ENCODE measurements at places on chromosomes 2 and 18. TPM values are rescaled to one million over a fixed set of nuclear protein-coding genes. Genes with fewer than 3 reads are reported as not detected.
A peak's percentile ranks its signal among the peaks of the same experiment; 100 is the strongest.

Gene CRYBA2
- total RNA-seq, result not detected

Gene GKN1
- not detected for total RNA-seq

Gene AQP12B
- 0.15 TPM for total RNA-seq

Gene CACNB4
- total RNA-seq, result 8.1 TPM

Gene HS6ST1
- 27.1 TPM for total RNA-seq

Gene SCYGR2
- not detected for total RNA-seq

GRCh38 chr2:165872101-165872791, 78.2 kb upstream of the GALNT3 start:
- DNase-seq, result no peak

DNA sequence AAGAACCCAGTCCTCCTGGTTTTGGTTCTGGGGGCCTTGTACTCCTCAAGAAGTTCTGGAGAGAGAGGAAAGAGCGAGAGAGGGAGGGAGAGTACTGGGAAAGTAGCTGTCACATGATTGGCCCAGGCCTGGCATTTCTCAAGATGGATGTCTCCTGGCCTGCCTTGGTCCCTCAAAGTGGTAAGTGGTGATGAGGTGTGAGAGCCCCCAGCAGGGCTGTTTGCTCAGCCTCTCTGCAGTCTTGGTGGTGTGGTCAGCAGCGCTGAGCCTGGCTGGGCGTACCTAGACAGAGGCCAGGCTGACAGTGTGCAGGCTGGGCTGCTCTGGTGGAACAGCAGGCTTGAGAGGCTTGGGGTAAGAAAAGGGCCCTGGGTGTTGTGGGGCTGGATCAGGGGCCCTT, 2.5 kb downstream of the SPEG start:
- DNase-seq, result peak; percentile 74

DNA sequence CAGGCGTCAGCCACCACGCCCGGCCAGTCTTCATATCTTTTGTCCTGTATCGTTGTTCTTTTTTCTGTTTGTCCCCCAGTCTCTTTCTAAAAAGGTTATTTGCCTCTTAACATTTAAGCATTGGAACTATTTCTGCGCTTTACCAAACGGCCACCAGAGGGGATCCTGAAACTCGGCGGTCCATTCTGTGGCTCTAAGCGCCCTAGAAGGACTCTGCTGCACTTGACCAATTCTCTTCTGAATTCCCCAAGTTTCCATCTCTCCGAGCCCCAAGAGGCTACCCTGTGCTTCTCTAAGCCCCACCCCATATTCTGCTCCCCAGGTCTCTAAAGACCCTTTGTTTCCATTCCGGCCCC, 33.1 kb upstream of the REG3G start:
- DNase-seq, result no peak

GRCh38 chr2:84449055-84449454, 10.0 kb downstream of the SUCLG1 start:
- DNase-seq, result no peak

- DNase-seq, result no peak
Observed at GRCh38 chr2:182316950-182317349, 109.9 kb downstream of the PDE1A start.

DNA sequence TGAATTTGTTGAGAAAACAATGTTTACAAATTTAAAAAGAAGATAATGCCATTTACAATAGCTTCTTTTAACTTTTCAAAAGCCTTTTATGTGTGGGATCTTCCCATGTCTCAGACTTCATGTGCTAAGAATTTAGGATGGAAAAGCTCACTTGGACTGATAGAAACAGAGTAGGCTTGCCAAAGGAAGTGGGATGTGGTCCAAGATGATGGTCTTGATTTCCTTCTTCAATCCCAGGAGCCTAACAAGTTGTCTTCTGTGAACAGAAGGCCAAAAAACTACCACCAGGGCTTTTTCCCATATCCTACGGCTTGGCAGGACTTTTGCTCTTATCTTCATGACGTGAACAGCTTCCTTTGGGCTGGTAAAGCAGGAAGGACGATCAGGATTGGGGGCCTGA, 9.5 kb downstream of the CXCR4 start:
- no peak for DNase-seq

DNA sequence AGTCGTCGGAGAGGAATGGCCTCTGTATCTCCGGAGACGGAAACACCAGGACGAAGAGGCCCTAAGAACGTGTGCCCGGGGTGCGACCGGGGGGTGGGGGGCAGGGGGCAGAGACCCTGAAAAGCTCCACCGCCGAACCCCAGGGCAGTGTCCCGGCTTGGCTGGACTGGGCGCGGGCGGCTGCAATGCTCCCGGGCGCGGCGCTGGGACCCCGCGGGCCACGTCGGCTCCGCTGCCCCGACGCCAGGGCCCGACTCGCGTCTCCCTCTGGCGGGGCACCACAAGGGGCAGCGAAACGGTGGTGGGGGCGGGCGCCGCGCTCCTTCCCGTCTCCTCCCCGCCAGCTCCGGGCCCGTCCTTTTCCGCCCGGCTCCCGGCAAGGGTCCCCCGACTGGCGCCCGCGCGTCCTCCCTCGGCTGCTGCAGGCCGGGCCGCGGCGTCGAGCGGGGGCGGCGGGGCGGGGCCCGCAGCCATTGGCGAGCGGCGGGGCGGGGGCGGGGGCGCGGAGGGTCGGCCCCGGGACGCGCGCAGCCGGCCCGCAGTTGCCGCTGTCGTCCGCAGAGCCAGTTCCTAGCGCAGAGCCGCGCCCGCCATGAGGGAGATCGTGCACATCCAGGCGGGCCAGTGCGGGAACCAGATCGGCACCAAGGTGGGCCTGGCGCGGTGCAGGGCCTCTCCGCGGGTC, at the start of gene TUBB6:
Gene TUBB6, plus strand, starts transcription at position 541 of the 685 bp plus-strand sequence. Its CDS starts 52 bp downstream, at position 593.
- peak; percentile 85 for DNase-seq

GRCh38 chr2:206201075-206201848, 41.6 kb downstream of the EEF1B2 start:
- no peak for DNase-seq

GRCh38 chr2:23350041-23350791, 34.8 kb upstream of the KLHL29 start:
- DNase-seq, result no peak

DNA sequence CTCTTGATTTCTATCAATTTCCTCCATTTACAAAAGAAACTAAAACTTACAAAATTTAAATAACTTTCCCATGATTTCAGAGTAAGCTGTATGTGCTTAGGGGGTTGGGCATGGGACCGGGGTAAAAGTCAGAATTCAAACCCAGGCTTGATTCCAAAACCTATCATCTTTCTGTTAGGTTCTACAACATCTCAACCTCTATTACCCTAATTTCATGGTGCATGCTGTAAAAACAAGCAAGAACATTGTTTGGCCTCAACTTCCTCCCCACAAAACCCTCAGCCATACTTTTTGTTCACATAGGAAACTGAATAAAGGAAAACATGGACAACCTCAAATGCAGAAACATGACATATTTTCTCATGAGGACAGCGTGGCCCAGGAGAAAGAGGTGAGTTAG, 59.3 kb downstream of the RDH14 start:
- no peak for DNase-seq

DNA sequence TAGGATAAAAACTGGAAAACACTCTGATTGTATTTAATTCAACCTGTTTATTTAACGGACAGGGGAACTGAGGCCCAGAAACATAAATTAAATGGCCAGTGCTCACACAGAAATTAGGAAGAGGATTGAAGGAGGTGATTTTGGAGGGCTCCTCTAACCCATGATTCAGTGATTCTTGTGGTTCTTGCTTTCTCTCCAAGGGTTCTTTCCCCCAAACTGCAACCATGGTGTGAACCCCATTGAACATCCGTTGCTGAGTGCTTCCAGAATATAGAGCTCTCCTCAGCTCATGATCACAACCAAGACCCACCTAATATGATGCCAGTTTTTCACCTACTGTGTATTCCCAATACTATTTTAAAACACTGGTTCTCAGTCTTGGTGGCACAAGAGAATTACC, 41.4 kb downstream of the BMP10 start:
- no peak for DNase-seq

GRCh38 chr2:67899187-67899586, 163.6 kb downstream of the C1D start:
- no peak for DNase-seq

DNA sequence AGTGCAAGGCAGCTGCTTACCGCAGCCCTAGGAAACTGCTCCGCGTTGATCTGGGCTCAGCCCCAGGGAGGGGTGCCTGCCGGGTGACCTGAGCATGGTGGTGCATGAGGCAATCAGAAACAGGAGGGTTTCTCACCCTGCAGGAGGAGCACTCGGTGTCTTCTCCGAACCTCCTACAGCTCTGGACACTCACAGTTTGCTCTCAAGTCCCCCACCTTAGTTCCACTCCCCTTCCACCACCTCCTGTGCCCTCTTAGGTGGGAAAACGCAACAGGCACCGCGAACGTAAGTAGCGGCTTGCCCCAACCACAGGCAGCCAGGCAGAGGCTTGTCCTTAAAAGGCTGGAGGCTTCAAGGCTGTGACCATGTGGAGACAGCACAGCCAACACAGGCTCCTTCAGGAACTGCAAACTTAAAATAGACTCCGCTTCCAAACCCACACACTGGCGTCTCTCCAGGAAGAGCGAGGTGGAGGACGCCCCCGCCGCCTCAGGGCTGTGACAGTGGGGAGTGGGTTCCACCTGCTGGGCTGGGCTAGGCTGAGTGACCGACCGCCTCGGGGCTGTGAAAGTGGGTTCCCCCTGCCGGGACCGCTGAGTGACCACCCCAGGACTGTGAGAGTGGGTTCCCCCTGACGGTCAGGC, 71.6 kb downstream of the NDUFA10 start:
- DNase-seq, result no peak

DNA sequence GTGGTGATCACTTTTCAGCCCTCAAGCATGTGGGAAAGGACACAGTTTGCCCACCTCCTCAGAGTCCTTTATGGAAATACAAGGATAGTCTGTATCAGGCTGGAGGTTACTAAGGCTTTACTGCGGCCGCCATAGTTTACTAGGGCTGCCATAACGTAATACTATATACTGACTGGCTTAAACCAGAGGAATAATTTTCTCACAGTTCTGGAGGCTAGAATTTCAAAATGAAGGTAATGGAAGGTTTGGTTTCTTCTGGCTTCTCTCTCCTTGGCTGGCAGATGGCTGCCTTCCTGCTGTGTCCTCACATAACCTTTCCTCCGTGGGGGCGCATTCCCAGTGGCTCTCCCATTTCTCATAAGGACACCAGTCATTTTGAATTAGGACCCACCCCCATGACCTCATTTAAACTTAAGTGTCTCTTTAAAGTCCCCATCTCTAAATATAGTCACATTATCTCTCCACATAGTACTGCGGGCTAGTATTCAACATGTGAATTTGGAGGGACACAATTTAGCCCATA, 12.5 kb upstream of the ATIC start:
- no peak for DNase-seq

DNA sequence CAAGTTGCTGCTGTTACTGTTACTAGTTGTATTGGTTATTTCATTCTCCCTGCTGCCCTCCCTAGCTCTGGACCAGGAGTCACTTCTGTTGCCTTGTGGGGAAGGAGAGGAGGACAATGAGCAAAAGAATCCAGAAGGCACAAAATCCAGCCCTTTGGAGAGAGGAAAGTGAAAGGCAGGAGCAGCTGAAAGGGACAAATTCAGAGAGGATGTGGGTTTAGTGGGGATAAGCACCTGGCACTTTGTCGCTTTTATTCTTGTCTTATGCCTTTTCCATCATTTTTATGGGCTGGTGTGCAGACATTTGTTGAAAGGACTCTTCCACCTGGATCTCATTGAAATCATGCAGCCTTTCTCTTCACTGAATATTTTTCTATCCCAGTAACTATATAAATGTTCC, 24.3 kb upstream of the LTBP1 start:
- no peak for DNase-seq

DNA sequence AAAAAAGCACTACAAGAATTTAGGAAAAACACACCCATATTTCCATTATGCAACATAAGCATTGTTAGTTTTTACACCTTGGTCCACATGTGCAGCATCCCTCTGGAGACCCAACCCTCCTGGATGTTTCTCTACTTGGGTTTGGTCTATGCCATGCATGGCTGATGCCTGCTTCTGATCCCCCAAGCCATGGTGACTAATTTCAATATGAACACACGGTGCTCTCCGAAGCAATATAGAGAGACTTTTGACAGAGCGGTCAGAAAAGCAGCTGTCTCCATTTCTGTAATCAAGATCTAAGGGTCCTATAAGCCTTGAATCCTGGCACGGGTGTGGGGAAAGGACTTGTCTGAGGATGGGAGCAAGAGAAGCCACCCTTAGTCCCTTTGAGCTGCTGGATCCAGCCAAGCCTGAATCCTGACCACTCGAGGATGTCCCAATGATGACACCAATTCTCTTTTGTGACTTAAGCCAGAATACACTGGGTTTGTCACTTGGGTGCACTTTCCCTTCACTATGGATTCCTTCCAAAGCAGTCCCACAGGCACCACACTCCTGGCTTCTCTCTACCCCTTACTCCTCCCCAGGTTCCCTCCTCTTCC, 91.5 kb downstream of the ACTR2 start:
- DNase-seq, result no peak

GRCh38 chr2:224922142-224922727, 120.0 kb downstream of the DOCK10 start:
- no peak for DNase-seq

DNA sequence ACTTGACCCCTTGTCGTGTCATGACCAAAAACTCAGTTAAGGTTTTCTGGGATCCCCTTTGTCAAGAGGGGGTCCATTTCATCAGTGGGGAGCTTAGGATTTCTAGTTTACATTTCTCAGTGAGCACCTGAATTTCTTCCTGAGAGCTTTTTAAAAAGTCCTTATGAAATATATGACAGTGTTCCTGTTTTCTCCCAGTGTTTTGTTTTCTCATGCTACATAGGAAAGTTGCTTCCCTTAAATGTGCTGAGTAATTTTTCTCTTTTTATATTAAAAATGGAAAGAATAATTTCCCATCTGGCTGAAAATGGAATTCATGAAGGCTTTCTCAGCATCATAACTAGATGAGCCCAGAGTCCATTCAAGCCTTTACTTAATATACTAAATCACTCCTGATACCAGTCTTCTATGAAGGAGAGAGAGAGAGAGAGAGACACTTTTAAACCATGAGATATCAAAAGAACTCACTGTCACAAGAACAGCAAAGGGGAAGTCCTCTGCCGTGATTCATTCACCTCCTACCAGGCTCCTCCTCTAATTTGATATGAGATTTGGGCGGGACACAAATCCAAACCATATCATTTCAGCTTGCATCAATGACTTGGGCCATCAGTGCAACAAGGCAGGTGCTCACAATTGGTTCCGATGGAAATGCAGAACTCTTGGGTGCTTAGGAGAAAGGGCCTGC, 61.1 kb downstream of the XRCC5 start:
- DNase-seq, result no peak

- no peak for DNase-seq
Observed at GRCh38 chr2:63735263-63735662, 106.4 kb upstream of the UGP2 start.

GRCh38 chr2:160650196-160651118, 156.8 kb upstream of the RBMS1 start:
- DNase-seq, result no peak

GRCh38 chr18:23847321-23847986, 158.2 kb downstream of the LAMA3 start:
- no peak for DNase-seq

DNA sequence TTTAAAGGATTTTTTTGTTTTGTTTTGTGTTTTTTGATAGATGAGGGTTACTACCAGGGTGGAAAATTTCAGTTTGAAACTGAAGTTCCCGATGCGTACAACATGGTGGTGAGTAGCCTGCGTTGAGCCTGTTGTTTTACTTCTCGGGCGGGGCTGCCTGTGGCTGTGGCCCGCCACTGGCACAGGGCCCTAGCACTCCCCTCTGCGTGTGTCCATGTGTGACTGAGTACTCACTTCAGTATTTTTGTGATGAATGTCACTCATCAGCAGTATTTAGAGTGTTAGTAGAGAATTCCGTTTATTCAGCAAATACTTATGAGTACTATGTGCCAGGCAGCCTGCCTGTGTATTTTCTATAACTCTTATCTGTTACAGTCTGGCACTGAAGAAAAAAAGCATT, 44.3 kb upstream of the SCLY start:
- peak; percentile 28 for DNase-seq

All from lung (tissue), 17 donors.